ENCODE measurements at places on chromosomes 13 and 19.
A peak's percentile ranks its signal among the peaks of the same experiment; 100 is the strongest.

GRCh38 chr13:95723438-95723837 lies 46.5 kb downstream of the DNAJC3 start:
- DNase-seq, result no peak

GRCh38 chr13:73480779-73481559 lies 422.2 kb downstream of the KLF5 start:
- DNase-seq, result no peak

- peak; percentile 33 for DNase-seq
Observed at GRCh38 chr19:19873381-19873780, 7.7 kb downstream of the ZNF253 start.

DNA sequence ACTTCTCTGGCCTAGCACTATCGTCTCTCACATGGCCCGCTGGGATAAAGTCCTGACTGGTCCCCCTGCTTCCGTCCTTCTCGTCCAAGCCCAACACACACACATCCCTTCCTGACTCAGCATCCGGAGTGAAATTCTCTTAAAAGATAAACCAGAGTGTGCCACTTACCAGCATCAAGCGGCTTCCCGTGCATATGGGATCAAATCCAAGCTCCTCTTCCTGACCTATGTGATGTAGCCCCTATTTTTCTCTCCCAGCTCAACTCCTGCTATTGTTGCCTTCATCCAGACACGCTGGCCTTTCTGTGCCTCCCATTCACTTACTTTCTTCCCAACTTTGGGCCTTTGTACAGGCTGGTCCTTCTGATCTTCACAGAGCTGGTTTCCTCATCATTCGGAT lies 530.4 kb downstream of the DIAPH3 start:
- DNase-seq, result no peak

DNA sequence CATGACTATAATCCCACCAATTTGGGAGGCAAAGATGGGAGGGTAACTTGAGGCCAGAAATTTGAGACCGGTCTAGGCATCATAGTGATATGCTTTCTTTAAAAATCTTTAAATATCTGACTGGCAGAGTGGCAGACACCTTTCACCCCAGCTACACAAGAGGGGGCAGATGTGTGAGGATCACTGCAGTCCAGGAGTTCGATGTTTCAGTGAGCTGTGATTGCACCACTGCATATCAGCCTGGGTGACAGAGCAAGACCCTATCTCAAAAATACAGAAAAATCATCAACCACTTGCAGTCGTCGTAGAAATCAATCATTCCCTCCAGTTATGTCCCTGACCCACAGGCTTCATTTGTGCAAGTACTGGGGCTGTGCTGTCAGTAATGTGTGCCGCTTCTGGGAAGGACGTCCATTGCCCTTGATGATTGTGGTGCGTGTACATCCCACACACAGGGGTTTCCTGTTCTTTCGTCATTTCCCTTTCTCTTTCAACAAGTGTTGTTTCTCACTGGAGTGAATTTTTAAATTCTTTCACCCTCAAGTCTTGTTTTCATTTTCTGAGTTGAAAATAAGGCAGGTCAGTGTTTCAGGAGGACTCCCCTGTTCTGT lies 1.4 kb downstream of the LGALS14 start:
- peak; percentile 48 for DNase-seq

DNA sequence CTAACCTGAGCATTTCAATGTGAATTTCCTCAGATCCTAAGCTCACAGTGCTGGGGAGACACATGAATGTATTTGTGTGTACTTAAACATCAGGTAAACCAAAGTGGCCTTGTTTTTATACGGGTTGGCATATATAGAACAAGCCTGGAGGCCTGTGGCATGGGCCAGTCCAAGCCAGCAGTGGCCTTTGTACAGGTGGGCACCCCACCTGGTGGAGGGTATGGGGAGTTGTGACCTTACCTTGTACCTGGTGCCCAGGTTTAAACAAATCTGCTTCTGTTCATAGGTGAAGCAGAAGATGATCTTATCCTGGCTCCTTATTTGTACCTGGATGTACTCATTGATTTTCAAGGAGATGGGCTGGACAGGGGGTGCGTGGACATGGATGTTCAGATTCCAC lies 71.0 kb downstream of the ERICH6B start:
- no peak for DNase-seq

GRCh38 chr13:112053167-112053743 lies 13.7 kb upstream of the SOX1 start:
- no peak for DNase-seq
